ENCODE measurements at places on chromosomes 6 and 20.

DNA sequence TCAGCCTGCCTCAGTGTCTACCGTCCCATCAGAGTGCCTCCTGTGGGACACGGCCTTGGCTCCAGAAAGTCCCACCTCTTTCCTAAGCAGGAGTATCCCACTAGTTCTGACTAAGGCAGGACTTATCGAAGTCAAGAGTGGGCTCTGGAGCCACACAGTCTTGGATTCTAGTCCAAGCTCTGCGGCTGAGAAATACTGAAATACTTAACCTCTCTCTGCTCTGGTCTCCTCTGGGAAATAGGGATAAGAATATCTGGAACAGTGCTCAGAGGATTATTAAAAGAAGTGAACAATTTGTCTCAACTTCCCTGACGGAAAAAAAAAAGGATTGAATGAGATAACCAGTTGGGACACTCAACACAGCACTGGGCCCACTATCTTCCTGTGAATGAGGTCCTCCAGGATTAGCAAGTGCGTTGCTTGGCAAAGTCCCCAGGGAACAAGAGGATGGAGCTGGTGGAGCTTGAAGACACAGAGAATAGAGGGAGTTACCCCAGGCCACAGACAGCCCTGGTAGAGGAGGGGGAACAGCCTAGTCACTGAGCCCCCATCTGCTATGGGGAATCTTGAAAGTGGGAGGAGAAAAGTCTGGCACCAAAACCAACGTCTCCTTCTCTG is 34.6 kb upstream of the FOXP4 start:
- no peak for DNase-seq

- peak; percentile 42 for DNase-seq
Measured at GRCh38 chr20:61437280-61438206, 185.5 kb downstream of the CDH4 start.

GRCh38 chr20:34567892-34568865 is 9.7 kb downstream of the MAP1LC3A start:
- DNase-seq = no peak

DNA sequence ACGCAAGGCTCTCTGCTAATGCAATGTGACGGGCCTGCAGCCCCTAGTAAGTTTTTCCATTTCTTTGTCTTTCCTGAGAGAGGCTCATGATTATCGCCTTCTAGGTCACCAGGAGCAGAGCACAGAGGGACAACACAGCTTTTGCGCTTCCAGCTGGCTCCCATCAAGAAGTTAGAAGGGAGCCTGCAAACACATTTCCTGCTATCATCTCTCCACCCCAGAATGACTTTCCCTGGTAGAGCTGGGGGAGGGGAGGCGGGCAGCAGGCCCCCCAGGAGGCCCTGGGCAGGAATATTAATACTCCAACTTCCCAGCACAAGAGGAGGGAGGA is 35.7 kb upstream of the CCDC167 start:
- DNase-seq = no peak

DNA sequence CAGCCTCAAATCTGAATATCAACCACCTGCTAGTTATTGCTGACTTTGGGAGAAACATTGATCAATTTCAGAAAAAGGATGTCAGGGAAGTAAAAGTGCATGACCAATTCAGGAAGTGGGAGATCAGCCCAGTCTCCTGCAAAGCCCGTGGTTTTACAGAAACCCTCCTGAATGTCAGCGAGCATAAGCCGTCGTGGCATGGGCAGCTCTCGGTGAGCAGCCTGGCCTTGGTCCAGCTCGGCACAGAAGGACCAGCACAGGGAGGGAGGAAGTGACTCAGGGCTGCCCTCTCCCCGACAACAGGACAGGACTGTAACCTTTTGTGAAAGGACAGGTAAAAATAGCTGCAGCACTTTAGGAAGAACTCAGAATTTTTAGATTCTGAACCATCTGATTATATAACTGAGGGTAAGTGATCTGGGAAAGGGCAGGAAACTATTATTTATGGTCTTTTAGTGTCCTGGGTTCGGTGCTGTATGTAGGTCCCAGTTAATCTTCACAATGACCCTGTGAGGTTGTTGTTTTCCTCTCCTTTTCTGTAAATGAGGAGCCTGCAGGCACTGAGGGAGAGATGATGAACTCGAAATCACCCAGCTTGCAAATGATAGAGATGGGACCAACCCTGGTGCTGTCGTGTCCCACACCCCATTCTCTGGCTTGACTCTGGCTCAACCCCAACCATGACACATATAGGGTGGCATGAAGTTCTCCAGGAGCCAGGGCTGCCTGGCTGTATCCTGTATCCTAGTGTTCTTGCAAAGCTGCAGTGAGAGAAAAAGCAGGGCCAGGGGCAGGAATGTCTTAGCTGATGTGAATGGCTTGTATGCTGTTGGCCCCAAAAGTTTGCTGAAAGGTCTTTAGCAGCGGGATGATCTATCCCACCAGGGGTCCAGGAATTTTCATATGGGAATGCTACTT is 37.6 kb downstream of the NRN1 start:
- DNase-seq = no peak

GRCh38 chr6:142325111-142325510 is 23.3 kb downstream of the ADGRG6 start:
- no peak for DNase-seq

GRCh38 chr6:137264311-137265075 is 45.3 kb upstream of the IFNGR1 start:
- DNase-seq = no peak

- peak; percentile 60 for DNase-seq
Measured at GRCh38 chr20:2102585-2103460, 1.2 kb downstream of the STK35 start.

GRCh38 chr6:159989492-159990480 is 20.9 kb downstream of the IGF2R start:
- DNase-seq = no peak

- DNase-seq = no peak
Measured at GRCh38 chr20:49489688-49490087, 7.2 kb upstream of the KCNB1 start.

DNA sequence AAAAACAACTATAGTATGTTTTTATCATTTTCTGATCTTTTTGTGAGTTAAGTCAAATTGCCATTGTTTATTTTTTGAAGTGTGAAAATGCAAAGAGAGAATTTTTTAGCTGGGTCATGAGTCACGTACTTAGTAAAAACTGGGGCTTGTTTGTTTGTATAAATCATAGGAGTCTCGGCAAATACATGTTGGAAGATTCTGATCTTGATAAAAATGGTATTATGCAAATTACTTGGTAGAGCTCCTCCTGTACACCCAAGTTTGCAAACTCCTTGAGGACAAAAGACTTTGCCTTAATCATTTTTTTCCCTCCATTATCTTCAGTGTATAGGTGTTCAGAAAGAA is 25.8 kb downstream of the TBPL1 start:
- DNase-seq = no peak

GRCh38 chr6:148382861-148383260 is 40.2 kb downstream of the SASH1 start:
- DNase-seq = no peak

Data from AG09319 (cell line).